Activated CD4-positive, alpha-beta T cell treated with anti-CD3 and anti-CD28 coated beads, Interleukin-2, amount 10 ng/mL, durations not matched to agents 7 days and 5 days (primary cell): ENCODE measurements at places on chromosomes 1 and 21. TPM values are rescaled to one million over a fixed set of nuclear protein-coding genes. Genes with fewer than 3 reads are reported as not detected.

S100A2 gene
- 0.50 TPM for total RNA-seq

C1orf94 gene
- total RNA-seq, result not detected

FAM163A gene
- total RNA-seq, result not detected

DIRAS3 gene
- total RNA-seq, result not detected

OR2T33 gene
- total RNA-seq, result not detected

LCE3D gene
- not detected for total RNA-seq

KRTAP19-4 gene
- total RNA-seq, result not detected

STMN1 gene
- 800 TPM for total RNA-seq

MYOM3 gene
- not detected for total RNA-seq

ACTN2 gene
- not detected for total RNA-seq

SGIP1 gene
- not detected for total RNA-seq
